Skin of body (tissue), 3 donors: ENCODE measurements at places on chromosomes 12 and 14. TPM values are rescaled to one million over a fixed set of nuclear protein-coding genes. Genes with fewer than 3 reads are reported as not detected.
A peak's percentile ranks its signal among the peaks of the same experiment; 100 is the strongest.

DNA sequence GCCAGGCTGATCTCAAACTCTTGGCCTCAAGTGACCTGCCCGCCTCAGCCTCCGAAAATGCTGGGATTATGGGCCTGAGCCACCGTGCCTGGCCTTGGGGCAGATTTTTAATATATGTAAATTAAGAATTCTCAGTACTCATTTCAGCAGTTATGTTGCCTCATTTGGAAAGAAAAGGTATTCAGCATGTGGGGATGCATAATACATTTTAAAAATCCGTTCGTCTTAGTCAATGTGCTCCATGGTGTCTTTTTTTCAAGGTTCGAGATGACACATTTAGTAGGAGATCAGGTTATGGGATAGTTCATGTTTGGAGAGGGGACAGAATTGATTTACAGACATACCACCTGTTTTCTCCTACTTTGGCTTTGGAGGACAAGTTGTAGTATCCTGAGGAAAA lies 10.2 kb downstream of the SYNE2 start:
- no peak for DNase-seq

GRCh38 chr12:119594399-119594730 lies 791 bp downstream of the TMEM233 start:
- DNase-seq, result no peak

- DNase-seq, result no peak
These were observed 2.0 kb downstream of the ERP27 start for GRCh38 chr12:14936224-14936861.

DNA sequence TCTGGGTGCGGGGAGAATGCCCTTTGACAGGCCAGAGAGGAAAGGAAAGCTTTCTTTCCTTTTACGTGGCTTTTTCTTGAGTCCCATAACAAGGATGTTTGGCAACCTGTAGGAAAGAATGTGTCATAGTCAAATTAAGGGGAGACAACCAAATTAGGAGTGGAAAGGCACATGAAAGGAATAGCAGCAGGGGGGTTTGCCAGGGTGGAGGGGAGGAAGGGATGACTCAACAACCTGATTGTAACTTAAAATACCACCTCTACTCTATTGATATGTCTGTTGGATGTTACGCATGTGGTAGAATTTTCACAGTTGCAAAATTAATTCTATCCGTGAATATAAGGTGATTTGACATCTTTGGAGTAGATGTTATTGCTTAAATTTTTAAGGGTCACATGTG lies 28.5 kb upstream of the MYBPC1 start:
- DNase-seq, result no peak

DNA sequence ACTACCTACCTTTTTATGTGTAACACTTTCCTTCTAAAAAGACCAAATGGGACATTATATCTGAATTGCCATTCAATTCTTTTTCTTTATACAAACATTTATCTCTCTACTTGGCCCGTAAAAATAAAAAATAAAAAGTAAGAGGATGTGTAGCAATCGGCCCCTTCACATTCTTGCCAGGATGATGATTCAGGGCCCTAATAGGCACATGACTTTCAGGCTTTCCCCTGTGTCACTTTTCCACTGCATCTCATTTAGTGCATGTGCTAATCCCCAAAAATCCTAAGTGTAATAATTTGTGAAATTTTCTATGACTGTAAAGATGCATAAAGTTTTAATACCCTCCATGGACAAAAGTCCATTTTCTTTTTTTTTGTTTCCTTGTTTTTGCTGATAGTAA lies 23.0 kb upstream of the ATP2B1 start:
- no peak for DNase-seq

GRCh38 chr12:9345171-9345570 lies 137.0 kb upstream of the PZP start:
- DNase-seq, result no peak

- no peak for DNase-seq
These were observed 126.8 kb downstream of the TRAFD1 start for GRCh38 chr12:112252184-112252583.

DNA sequence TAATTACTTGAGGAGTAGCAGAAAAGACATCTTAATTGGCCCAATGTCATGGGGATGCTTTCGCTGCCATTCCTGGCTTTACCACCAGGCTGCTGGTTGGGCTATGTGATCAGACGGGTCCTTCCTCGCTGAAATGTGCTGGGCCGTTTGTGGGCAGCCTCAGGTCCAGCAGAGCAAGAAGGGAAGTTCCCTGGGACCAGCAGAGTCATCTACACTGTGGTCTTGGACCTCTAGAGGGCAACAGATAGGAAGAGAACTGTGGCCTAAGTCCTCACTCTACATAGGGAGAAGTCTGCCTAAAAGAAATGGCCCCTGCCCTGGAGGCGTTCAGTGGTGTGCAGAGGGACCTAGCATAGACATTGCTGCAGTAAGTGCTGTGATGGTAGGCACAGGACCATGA lies 10.9 kb downstream of the EVL start:
- DNase-seq, result no peak

GRCh38 chr12:46773586-46774321 lies 52.0 kb downstream of the SLC38A4 start:
- DNase-seq, result peak; percentile 36

Gene TPH2
- not detected for total RNA-seq

Gene ZNF605
- total RNA-seq, result 14.7 TPM

Gene OTX2
- not detected for total RNA-seq

- no peak for DNase-seq
These were observed 63.6 kb downstream of the GCH1 start for GRCh38 chr14:54838931-54839512.

DNA sequence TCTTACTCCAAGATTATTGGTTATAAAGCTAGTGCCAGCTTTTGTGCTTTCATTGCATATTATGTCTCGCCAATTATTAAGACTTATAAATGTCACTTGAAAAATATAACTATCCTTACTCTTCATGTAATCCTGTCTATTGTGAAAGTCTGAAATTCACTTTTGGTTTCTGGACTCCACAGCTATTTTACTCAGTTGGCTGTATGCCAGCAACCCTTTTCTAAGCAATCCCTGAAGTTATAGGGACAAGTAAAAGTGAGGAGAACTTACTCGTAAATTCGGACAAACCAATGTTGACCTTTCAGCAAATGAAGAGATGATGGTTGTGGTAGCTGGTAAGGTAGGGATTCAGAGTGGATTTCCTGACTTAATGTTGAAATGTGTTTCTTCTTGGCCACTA lies 196.3 kb downstream of the NPAS3 start:
- no peak for DNase-seq

- no peak for DNase-seq
These were observed 12.6 kb upstream of the CFAP251 start for GRCh38 chr12:121905746-121906145.
